Tibial nerve (tissue), 4 donors: ENCODE measurements at places on chromosomes 2 and 18. TPM values are rescaled to one million over a fixed set of nuclear protein-coding genes. Genes with fewer than 3 reads are reported as not detected.
A peak's percentile ranks its signal among the peaks of the same experiment; 100 is the strongest.

DNA sequence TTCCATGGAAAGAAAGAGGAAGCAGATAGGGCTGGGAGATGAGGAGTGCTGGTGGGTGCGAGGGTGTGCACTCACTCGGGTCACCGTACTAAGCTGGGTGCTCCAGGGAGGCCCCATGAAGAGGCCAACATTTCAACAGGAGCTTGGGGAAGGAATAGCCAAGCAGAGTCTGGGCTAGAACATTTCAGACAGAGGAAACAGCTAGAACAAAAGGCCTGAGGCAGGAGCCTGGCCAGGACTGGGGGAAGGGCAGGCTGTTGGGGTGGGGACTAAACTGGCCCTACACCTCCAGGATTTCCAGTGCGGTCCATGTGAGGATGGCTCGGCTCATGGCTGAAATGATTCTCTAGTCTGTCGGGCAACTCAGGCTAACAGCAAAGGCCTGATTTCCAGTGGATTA lies 90.8 kb downstream of the ZFP36L2 start:
- no peaks in the 10 kb centered on the region for H3K27me3 ChIP-seq
- peaks cover 72% of the 10 kb centered on the region for H3K4me1 ChIP-seq
- H3K27ac ChIP-seq: no peak overlapping the region
- no peak overlapping the region for H3K4me3 ChIP-seq

The MORN2 gene
- 6.1 TPM for total RNA-seq

GRCh38 chr2:85886590-85886989 lies 2.2 kb downstream of the ST3GAL5 start:
- no peaks in the 10 kb centered on the region for H3K36me3 ChIP-seq
- H3K27ac ChIP-seq: peak overlapping the region; percentile 85
- H3K4me1 ChIP-seq: peaks cover 16% of the 10 kb centered on the region
- no peaks in the 10 kb centered on the region for H3K27me3 ChIP-seq
- no peak overlapping the region for H3K4me3 ChIP-seq
- DNase-seq: peak; percentile 48

GRCh38 chr18:50614838-50615237 lies 55.0 kb downstream of the MAPK4 start:
- DNase-seq: peak; percentile 81
- no peaks in the 10 kb centered on the region for H3K27me3 ChIP-seq
- H3K36me3 ChIP-seq: no peaks in the 10 kb centered on the region
- no peak overlapping the region for H3K4me3 ChIP-seq
- H3K4me1 ChIP-seq: no peaks in the 10 kb centered on the region
- H3K27ac ChIP-seq: peak overlapping the region; percentile 87

DNA sequence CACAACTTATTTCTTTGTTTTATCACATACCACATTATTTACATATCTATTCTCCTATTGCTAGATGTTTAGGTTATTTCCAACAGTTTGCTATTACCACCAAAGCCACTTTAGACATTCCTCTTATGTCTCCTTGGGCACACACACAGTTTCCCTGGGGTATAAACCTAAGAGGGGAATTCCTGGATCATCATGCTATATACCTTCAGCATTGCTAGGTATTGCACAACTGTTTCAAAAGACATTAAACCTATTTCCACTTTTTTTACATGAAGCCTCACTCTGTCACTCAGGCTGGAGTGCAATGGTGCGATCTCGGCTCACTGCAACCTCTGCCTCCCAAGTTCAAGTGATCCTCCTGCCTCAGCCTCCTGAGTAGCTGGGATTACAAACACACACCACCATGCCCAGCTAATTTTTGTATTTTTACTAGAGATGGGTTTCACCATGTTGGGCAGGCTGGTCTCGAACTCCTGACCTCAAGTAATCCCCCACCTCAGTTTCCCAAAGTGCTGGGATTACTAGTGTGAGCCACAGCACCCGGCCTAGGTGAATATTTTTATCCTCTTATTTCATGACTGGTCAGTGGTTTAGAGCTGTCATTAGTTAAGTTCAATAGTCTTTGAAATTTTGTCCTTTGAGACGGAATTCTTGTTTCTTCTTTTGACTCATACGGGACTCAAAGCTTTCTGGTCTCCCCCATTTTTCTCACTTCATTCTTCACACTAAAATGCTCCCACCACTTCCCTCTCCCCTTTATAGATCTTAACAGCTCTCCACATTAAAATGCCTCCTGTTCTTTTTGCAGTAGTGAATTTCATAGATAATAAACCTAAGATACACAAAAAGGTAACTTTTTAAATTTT lies 30.3 kb downstream of the SULT1C4 start:
- no peak for DNase-seq
- H3K27me3 ChIP-seq: no peaks in the 10 kb centered on the region
- no peak overlapping the region for H3K4me3 ChIP-seq
- H3K36me3 ChIP-seq: no peaks in the 10 kb centered on the region
- H3K4me1 ChIP-seq: no peaks in the 10 kb centered on the region

- no peak for DNase-seq
- H3K27ac ChIP-seq: peak overlapping the region; percentile 64
- H3K4me1 ChIP-seq: peaks cover 36% of the 10 kb centered on the region
- no peaks in the 10 kb centered on the region for H3K36me3 ChIP-seq
These were observed 32.7 kb upstream of the MAP4K3 start for GRCh38 chr2:39469807-39470206.

- peaks cover 23% of the 10 kb centered on the region for H3K4me1 ChIP-seq
- no peak overlapping the region for H3K4me3 ChIP-seq
- no peaks in the 10 kb centered on the region for H3K27me3 ChIP-seq
- no peaks in the 10 kb centered on the region for H3K36me3 ChIP-seq
- no peak overlapping the region for H3K27ac ChIP-seq
These were observed 50.7 kb downstream of the IL1R2 start for GRCh38 chr2:102042196-102043081.

GRCh38 chr18:48781988-48782363 lies 168.8 kb downstream of the SMAD7 start:
- no peaks in the 10 kb centered on the region for H3K36me3 ChIP-seq
- DNase-seq: no peak
- peak overlapping the region; percentile 69 for H3K27ac ChIP-seq
- no peak overlapping the region for H3K4me3 ChIP-seq

DNA sequence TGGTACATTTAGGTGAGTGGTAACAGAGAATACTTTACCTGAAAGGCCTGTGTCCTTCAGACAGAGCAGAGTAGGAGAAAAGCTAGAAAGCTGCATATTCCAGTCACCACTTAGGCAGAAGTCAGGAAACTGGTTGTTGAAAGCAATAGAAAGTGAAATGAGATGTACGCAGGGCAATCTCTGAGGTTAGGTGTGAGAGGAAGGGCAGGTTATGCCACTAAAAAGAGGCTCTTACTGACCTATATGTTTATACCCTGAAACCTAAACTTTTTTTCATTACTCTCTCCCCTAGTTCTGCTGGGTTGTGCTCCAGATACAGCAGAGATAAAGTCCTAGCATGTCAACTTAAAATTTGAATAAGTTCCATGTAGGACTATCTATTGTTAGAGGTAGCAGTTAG lies 93.5 kb downstream of the COX7A2L start:
- H3K27me3 ChIP-seq: no peaks in the 10 kb centered on the region
- no peaks in the 10 kb centered on the region for H3K36me3 ChIP-seq
- no peak for DNase-seq

GRCh38 chr2:203741566-203741965 lies 35.1 kb downstream of the CD28 start:
- H3K27ac ChIP-seq: no peak overlapping the region
- H3K36me3 ChIP-seq: no peaks in the 10 kb centered on the region
- DNase-seq: no peak
- H3K27me3 ChIP-seq: no peaks in the 10 kb centered on the region

The CLK1 gene
- 336 TPM for total RNA-seq

The ALKAL2 gene
- total RNA-seq: 53.3 TPM

The NYAP2 gene
- under 0.01 TPM for total RNA-seq

DNA sequence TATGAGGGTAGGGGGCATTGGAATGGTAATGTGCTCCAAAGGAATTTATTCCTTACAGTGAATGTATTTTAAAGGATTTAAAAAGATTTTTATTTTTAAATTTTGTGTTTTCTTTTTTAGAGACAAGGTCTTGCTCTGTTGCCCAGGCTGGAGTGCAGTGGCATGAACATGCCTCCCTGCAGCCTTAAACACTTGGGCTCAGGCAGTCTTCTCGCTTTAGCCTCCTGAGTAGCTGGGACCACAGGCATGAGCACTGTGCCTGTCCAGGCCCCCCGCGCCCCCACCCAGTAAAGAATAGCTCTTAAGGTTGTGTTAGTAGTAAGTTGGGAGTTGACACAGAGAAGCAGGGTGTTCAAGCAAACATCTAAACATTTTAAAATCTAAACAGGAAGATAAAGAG lies 36.6 kb downstream of the PHLPP1 start:
- H3K4me1 ChIP-seq: no peaks in the 10 kb centered on the region
- H3K27ac ChIP-seq: no peak overlapping the region
- no peaks in the 10 kb centered on the region for H3K36me3 ChIP-seq
- H3K27me3 ChIP-seq: no peaks in the 10 kb centered on the region
- H3K4me3 ChIP-seq: no peak overlapping the region

- no peak overlapping the region for H3K4me3 ChIP-seq
- no peaks in the 10 kb centered on the region for H3K27me3 ChIP-seq
- peak; percentile 60 for DNase-seq
These were observed 93.0 kb downstream of the COL6A3 start for GRCh38 chr2:237320801-237321560.

- H3K27ac ChIP-seq: no peak overlapping the region
- no peaks in the 10 kb centered on the region for H3K36me3 ChIP-seq
- H3K4me3 ChIP-seq: no peak overlapping the region
- H3K4me1 ChIP-seq: no peaks in the 10 kb centered on the region
These were observed 13.8 kb downstream of the RRM2 start for GRCh38 chr2:10136101-10136934.

DNA sequence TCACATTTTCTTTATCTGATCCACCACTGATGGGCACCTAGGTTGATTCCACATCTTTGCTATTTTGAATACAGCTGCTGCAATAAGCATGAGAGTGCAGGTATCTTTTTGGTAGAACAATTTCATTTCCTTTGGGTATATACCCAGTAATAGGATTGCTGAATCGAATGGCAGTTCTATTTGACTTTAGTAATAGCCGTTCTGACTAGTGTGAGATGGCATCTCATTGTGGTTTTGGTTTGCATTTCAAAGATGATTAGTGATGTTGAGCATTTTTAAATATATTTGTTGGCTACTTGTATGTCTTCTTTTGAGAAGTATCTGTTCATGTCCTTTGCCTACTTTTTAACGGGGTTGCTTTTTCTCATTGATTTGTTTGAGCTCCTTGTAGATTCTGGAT lies 72.3 kb downstream of the CCDC138 start:
- H3K27me3 ChIP-seq: no peaks in the 10 kb centered on the region
- DNase-seq: no peak
- no peaks in the 10 kb centered on the region for H3K4me1 ChIP-seq
- no peak overlapping the region for H3K27ac ChIP-seq
- H3K36me3 ChIP-seq: peaks cover 8% of the 10 kb centered on the region
- H3K4me3 ChIP-seq: no peak overlapping the region

GRCh38 chr18:40186677-40187076 lies 1768.4 kb upstream of the PIK3C3 start:
- no peaks in the 10 kb centered on the region for H3K27me3 ChIP-seq
- H3K4me3 ChIP-seq: no peak overlapping the region
- DNase-seq: no peak
- no peaks in the 10 kb centered on the region for H3K4me1 ChIP-seq

The ATP9B gene
- total RNA-seq: 61.3 TPM

GRCh38 chr2:216183462-216183861 lies 74.3 kb downstream of the XRCC5 start:
- no peak for DNase-seq
- no peaks in the 10 kb centered on the region for H3K27me3 ChIP-seq
- H3K4me3 ChIP-seq: no peak overlapping the region
- no peaks in the 10 kb centered on the region for H3K4me1 ChIP-seq
- peaks cover 37% of the 10 kb centered on the region for H3K36me3 ChIP-seq
- no peak overlapping the region for H3K27ac ChIP-seq

The MARCHF4 gene
- total RNA-seq: not detected

DNA sequence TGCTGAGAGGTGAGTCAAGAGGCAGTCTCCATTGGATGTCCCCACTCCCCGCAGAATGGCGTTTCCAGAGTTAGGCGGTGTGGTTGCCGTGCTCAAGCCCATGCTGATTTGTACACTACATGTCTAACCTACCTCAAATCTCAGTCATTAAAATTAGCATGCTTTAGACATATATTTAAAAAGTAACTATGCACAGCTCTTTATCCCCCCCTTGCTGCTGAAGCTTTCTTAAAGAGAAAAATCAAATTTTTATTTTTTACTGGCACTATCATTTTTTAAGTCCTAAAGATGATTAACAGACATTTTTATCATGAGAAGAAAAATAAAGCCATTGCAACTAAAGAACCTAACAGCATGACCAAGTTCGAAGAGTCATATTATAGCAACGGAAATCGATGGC lies 42.9 kb downstream of the BOLA3 start:
- H3K4me1 ChIP-seq: no peaks in the 10 kb centered on the region
- H3K27ac ChIP-seq: no peak overlapping the region
- no peak overlapping the region for H3K4me3 ChIP-seq

The EFEMP1 gene
- 113 TPM for total RNA-seq
